Left forelimb (tissue), 1 donor: ENCODE measurements at places on chromosomes 6 and 20.

- no peak for DNase-seq
These were observed 124.4 kb upstream of the AFDN start for GRCh38 chr6:167702241-167702827.

GRCh38 chr6:118596774-118597320 lies 48.8 kb downstream of the PLN start:
- DNase-seq, result no peak

DNA sequence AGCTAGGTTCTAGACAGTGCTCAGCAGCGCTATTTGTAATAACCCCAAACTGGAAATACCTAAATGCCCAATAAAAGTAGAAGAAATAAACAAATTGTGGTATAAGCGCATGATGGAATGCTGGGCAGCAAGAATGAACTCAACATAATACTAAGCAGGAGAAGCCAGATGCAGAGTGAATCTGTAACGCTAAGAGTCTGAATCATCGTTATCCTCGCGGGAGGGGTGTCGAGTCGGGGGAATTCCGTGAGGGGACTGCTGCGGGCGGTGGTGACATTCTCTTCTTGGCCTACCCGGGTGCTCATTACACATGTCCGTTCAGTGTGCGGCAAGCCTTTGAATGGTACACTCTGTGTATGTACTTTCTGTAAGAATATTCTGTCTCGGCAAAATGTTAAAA lies 83.7 kb downstream of the SULF2 start:
- no peak for DNase-seq

- no peak for DNase-seq
These were observed 31.6 kb downstream of the SASH1 start for GRCh38 chr6:148374040-148374774.

GRCh38 chr20:36632487-36633284 lies 13.3 kb downstream of the SLA2 start:
- DNase-seq, result no peak

- DNase-seq, result peak; percentile 54
These were observed 168.2 kb upstream of the CST7 start for GRCh38 chr20:24780674-24781417.

- no peak for DNase-seq
These were observed 81.6 kb upstream of the SCAF8 start for GRCh38 chr6:154651656-154652055.

GRCh38 chr20:14449323-14449722 lies 111.9 kb upstream of the FLRT3 start:
- DNase-seq, result no peak

DNA sequence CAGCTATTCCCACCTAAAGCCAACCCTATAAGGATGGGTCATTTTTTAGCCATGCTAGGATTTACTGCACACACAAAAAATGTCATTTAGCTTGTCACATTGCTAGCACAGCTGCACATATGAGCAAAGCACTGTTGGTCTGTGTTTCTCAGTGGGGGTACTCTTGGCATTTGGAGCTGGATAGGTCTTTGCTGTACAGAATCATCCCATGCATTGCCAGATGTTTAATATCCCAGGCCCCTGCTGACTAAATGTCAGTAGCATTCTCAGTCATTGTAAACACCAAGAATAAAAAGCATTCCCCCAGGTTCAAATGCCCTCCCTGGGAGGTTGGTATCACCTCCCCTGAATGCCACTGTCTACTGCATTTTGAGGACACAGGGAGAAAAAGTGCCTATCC lies 14.6 kb upstream of the LTV1 start:
- no peak for DNase-seq

- no peak for DNase-seq
These were observed 127.7 kb upstream of the LRFN2 start for GRCh38 chr6:40714576-40715564.

GRCh38 chr6:211871-212497 lies 80.3 kb upstream of the DUSP22 start:
- no peak for DNase-seq

DNA sequence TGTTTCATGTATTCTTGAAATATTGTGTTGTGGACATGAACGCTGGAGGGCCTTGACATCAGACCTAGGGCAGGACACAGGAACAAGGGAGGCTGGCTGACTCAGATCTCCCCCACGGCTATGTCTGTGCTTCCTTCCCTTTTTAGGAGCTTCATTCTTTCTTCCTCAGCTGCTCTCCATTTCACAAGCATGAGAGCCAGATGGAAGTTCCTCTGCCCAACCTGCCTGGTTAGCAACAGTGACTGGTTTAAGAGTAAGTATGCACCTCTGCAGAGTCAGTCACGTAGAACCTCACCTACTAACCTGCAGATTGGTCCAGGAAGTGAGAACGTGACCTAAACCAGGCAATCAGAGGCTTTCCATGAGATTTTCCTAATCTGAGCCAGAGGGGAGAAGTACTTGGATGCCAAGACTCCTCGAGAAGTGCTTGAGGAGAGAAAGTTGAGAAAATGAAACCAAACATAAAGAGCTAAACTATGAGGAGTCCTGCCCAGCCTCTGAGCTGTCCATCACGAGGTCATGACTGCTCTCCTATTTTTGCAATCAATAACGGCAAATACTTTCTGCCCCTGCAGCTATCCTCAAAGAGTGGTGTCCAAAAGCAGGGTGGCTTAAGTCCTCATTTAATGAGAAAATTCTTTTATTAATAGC lies 465.2 kb upstream of the CITED2 start:
- no peak for DNase-seq

DNA sequence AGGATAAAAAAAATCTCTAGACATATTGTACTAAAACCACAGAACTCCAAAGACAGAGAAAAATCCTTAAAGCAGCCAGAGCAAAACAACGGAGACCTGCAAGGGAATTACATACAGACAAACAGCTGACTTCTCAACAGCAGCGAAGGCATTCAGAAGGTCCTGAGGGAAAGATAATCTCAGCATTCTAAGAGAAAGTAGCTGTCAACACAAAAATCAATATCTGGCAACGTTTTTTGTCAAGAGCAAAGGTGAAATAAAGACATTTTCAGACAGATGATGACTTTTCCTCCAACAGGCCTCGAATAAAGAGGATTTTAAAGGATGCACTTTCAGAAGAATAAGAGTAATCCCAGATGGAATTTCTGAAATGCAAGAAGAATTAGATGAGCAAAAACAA lies 6.1 kb upstream of the SCGN start:
- DNase-seq, result no peak

DNA sequence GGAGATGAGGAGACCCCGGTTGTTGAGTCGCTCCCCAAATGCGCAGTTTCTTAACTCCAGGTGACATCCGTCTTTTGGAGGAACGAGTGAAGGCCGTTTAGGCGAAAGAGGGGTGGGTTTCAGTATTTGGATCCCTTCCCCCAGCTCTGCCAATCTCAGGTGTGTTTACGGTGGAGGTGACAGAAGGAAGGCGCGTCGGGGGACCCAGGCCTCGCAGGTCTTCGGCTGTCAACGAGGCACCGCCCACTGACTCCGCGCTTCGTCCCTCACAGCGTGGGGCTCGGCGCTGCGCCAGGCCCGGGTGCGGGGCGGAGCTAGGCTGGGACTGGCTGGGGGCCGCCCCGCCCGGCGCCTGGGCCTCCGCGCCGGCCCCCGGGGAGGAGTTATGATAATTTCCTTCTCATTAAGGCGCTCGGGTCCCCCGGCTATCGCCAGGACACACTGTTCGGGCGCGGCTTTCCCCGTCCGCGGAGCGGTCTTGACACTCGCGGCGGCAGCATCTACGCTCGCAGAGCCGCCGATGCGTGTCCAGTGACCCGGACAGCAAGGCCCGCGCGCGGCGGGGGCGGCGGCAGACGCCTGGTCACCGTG lies at the start of gene TFAP2C:
TSS of gene TFAP2C (plus strand) at position 434 of the 591 bp plus-strand sequence. CDS start 239 bp downstream, outside the sequence.
- no peak for DNase-seq

GRCh38 chr6:24391208-24391607 lies 11.5 kb upstream of the MRS2 start:
- DNase-seq, result no peak

GRCh38 chr6:93453956-93454355 lies 34.6 kb upstream of the EPHA7 start:
- DNase-seq, result no peak

- DNase-seq, result no peak
These were observed 194.8 kb downstream of the PLCB1 start for GRCh38 chr20:8326899-8327298.

DNA sequence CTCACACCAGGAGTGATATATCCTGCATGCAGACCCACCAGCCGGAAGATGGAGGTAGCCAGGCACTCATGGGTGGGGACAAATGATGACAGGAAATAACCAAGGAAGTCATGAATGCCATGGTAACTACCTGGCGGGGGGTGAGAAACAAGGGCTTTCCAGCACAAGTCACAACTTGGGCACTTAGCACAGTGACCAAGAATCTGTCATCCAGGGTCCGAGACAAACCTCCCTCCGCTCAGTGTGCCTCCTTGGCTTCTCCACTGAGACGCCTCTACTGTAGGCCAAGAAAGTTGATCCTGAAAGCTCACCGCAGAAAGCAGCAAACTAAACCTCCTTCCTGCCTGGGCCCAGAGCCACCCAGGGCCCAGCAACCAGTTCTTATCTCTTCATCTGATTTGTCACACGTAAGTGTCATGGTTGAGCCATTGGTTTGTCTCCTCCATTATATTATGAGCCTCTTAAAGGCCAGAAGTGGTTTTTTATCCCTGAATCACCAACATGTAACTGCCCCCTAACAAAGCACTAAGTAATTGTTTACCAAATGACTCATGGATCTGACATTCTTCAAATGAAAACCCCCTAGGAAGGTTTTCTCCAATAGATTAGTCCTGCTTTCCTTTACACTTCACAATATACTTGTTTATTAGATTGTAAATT lies 84.3 kb upstream of the TAB2 start:
- no peak for DNase-seq

- no peak for DNase-seq
These were observed 189.8 kb upstream of the FOXQ1 start for GRCh38 chr6:1122083-1122482.

DNA sequence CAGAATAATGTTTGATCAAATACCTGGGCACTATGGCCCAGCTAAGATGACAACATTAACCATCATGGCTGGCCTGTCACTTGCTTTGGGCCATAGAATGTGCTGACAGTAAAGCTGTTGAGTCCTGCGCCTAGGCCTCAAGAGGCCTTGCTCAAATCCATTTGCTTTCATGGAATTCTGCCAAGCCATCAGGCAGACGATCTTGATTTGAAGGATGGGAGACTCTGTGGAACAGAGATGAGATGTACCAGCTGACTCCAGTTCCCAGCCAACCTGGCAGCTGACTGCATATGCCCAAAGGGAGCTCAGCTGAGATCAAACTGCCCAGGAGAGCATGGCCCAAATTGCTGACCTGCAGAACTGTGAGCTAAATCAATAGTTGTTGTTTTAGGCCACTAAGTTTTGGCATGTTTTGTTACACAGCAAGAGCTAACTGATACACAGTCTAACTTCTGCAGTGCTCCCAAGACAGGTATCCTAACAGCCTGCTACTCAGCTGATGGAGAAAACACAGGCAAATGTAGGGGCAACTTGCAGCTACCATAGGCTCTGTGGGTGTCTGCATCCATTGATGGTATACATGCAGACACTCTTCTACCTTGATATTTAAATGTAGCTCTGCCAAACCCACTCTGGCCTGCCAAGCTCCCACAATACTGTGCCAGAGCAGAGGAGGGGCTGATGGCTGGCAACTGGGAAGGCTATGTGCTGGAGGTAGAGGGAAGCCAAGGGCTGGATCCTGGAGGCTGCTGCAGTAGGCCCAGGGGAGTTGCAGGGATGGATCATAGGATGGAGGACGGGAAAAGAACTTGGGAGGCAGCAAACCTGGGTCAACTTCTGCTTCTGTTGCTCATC lies 55.2 kb upstream of the RNF24 start:
- no peak for DNase-seq

- DNase-seq, result peak; percentile 74
These were observed at the start of gene ELOVL2 for GRCh38 chr6:11043961-11044711. Gene ELOVL2 (minus strand): TSS chr6:11044305. CDS start chr6:11044230, 75 bp downstream.

GRCh38 chr20:13546497-13547131 lies 92.1 kb downstream of the TASP1 start:
- DNase-seq, result peak; percentile 75

- no peak for DNase-seq
These were observed 77.9 kb upstream of the CITED2 start for GRCh38 chr6:139452148-139452876.

GRCh38 chr6:151059612-151060095 lies 180.1 kb upstream of the AKAP12 start:
- DNase-seq, result no peak

- no peak for DNase-seq
These were observed 37.3 kb downstream of the PSMG4 start for GRCh38 chr6:3296078-3296477.

DNA sequence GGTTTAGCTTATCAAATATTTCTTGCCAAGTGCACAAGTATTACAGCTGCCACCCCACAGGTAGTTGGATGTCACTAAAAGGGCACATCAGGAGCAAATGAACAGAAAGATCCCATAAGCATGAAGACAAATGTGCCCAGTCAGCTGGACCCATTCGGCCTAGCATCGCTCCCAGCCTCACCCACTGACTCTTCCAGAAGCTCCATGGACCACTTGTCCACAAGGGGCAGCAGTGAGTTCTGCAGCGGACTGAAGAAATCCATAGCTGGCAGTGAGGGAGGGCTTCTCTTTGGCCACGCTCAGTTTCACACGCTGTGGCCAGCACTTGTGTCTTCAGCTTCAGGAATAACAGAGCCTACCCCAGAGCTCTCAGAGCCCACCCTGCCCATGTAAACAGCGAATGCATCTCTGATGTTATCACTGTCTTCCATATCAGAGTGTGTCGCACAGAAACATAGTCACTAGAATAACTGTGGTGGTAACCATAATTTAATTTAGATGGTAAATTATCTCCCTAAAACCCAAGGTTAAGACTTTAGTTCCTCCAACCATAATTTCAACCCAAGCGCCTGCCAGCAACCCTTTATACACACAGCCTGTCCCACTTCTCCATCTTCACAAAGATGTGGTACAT lies 15.8 kb downstream of the CGA start:
- no peak for DNase-seq

DNA sequence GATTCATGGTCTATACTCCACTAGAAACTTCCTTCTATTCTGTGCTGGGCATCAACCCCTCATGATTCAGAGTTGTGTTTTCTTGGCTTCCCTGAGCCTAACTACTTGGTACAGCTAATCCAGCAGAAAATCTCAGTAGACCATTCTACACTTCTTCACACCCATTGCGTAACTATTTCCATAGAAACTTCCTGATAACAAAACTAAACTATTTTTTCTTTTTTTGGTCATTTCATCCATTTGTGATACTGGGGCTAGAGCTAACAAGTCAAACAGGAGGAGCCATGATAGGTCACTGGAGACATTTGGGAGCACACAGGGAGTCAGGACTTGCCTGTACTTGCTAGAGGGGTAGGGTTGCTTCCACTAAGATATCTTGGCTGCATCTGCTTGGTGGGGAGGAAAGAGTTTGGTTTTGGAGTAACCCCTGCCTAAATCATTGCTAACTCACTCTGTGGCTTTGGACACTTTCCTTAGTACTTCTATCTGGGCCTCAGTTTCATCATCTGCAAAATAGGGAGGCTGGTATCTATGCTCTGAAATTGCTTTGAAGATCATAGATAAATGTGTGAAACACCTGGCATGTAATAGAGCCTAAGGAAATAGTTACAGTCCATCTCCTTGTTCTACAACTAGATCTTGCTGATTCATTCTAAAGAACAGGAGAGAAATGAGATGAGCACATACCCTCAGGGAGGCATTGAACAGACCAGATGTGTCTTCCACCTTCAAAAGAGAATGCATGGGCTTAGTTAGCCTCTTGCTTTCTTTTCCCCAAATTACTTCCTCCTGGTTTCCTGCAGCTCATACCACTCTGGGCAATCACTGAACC lies 127.9 kb upstream of the ADGRF1 start:
- no peak for DNase-seq
